ENCODE measurements at places on chromosomes 13 and 19.

- no peak for DNase-seq
Observed at GRCh38 chr19:27993619-27994570, 1219.1 kb downstream of the UQCRFS1 start.

- DNase-seq: no peak
Observed at GRCh38 chr19:13190781-13191540, 40.8 kb downstream of the IER2 start.

DNA sequence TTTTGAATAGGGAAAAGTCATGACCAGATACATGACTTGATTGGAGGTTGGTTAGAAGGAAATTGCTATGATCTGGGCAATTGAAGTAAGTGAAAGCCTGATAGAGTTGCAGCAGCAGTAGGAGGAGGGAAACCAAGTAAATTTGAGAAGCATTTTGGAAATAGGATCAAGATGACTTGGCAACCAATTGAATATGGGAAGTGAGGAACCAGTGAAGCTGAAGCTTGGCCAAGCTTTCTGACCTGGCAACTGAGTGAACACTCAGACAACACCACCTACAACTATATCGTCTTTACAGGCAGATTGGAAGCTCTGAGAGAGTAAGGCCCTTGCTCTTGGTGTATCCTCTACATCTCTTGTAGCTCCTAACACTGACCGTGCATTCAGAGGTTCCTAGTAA is 16.2 kb upstream of the KATNAL1 start:
- DNase-seq: no peak

DNA sequence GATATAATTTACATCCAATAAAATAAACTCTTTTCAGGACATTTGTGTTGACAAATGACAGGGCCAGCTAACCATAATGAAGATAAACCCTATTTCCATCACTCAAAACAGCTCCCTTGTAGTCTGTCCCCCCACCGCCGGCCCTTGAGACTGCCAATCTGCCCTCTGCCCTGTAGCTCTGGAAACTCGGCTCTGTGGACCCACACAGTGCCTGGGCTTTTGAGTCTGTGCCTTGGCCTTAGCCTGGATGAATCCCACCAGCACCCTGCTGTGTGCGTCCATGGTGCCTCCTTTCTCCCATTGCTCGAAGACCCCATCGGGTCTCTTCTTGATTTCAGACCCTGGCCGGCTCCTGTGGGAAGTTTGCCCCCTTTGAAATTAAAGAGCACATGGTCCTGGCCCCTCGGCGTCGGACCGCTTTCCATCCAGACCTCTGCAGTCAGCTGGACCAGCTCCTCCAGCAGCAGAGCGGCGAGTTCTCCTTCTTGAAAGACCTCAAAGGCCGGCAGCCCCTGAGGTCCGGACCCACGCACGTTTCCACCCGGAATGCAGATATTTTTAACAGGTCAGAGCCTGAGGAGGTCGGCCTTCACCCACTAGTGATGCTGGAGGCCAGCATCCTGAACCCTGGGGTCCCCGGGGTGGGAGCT is 26.0 kb downstream of the CHAF1A start:
- no peak for DNase-seq

GRCh38 chr13:109818886-109819285 is 32.5 kb upstream of the IRS2 start:
- no peak for DNase-seq

DNA sequence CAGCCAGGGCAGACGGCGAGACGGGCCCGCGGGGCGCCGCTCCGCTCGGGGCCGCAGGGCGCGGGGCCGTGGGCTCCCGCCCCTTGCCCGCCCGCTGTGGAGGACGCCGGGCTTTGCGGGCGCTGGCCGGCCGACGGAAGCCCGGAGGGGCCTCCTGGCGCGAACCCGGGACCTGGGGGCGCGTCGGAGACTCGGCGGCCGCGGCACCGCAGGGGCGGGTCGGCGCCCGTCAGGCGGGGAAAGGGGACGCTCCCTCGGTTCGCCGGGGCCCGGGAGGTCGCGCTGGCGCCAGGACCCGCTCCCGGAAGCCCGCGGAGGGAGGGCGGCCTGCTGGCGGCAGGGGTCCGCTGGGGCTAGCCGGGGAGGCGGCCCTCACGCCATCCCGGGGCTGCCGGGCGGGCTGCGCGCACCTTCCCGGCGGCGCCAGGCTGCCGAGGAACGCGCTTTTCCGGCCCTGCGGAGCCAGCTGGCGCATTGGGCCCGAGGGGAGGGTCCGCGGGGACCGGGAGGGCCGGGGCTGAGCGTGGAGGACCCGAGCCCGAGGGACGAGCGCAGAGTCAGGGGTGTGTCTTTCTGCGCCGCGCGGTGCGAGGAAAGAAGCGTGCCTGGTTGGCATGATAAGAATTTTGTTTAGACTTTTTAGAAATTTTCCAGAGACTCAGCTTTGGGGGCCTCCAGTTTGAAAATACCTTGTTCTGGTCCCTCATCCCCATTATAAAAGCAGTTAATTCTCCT is 511 bp downstream of the GARRE1 start:
- peak; percentile 37 for DNase-seq

DNA sequence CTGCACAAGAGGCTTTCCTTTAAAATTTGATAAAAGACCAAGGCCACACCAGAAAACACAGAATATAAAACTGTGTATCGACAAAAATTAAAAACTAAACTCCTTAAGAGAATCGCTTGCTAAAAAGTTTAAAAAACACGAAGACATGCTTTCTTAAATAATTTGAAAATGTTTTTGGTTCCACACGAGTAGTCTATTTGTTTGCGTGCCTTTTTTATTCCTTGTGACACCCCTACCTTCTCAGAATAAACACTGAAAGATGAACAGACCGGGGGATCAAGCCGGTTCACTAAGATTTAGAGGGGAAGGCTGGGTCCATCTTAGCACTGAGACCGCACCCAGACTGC is 256.4 kb upstream of the STARD13 start:
- DNase-seq: no peak

DNA sequence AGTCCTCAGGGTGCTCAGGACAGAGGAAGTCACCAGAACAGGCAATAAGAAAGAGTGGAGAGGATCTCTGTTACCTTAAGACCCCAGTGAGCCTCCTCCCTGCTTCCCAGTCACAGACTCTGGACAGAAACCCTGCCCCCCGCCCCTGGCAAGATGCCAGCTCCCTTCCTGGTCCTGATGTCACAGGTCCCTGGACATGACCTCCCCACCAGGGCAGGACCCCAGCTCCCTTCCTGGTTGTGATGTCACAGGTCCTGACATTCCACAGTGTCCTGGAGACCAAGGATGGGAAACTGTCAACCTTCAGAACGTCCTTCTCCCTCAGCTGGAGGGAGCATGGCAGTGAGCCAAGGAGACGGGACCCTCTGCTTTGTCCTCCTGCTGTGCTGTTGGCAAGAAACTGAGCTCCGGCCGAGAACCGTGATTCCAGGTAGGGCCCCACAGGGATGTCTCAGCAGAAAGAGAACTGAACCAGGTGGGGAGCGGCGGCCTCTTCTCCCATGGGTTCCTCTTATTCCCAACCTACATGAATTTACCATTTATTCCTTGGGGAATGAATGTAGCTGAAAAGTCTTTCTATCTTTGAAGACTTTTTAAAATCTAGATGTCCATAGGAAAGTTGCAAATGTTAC is at the start of gene SPACA7:
SPACA7 (plus strand) TSS at position 306 of the 632 bp plus-strand sequence; CDS start at position 337, 31 bp downstream.
- DNase-seq: no peak

DNA sequence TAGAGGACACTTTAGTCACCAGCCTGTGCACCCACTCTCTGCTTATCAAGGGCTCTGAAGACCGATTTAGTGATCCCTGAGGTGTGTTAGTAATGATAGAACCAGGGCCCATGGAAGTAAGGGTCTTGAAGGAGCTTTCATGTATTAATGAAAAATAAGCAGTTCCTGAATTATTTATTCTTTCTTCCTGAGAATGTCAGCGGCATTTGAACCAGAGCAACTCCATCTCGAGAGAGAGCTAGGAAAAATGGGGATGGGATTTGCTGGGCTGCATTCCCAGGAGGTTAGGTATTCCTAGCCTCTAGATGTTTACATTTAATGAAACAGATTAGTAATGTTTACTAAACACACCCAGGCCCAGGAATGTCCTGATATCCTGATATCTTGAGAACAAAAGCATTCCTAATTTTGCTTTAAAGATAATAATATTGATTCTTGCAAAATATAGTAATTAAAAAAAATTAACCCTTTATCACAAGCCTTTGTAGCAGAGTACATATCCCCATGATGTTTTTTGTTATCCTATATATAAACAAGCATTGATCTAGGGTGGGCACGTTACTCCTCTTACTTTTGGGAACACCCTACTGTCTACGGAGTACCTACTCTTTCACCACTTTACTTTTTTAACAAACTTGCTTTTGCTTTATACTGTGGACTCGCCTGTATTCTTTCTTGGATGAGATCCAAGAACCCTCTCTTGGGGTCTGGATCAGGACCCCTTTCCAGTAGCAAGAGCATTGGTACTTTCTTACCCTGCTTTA is 63.1 kb downstream of the COG3 start:
- DNase-seq: peak; percentile 13

GRCh38 chr19:54333586-54334298 is 5.2 kb downstream of the LILRA4 start:
- DNase-seq: no peak

- DNase-seq: peak; percentile 70
Observed at GRCh38 chr19:47765523-47766358, 12.8 kb upstream of the SELENOW start.

- DNase-seq: no peak
Observed at GRCh38 chr19:19588546-19588945, 29.9 kb downstream of the PBX4 start.

GRCh38 chr13:20016649-20017364 is 58.3 kb downstream of the ZMYM2 start:
- DNase-seq: no peak

DNA sequence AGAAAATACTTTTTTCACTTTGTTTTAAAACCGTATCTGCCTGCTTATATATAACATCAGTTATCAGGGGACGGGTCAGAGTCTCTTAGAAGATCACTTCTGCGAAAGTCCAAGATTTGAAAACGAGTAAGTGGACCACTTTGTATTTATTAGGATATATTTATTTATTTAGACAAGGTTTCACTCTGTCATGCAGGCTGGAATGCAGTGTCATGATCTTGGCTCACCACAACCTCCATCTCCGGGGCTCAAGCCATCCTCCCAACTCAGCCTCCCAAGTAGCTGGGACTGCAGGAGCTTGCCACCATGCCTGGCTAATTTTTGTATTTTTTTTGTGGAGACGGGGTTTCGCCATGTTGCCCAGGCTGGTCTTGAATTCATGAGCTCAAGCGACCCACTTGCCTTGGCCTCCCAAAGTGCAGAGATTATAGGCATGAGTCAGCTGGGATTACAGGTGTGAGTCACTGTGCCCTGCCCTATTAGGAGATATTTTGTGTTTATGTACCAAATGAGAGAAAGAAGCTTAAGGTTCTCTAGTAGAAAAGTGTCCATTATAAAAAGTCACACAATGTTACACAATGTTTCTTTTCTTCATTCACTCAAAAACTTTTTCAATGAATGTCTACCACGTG is 39.5 kb downstream of the RASL11A start:
- peak; percentile 22 for DNase-seq

DNA sequence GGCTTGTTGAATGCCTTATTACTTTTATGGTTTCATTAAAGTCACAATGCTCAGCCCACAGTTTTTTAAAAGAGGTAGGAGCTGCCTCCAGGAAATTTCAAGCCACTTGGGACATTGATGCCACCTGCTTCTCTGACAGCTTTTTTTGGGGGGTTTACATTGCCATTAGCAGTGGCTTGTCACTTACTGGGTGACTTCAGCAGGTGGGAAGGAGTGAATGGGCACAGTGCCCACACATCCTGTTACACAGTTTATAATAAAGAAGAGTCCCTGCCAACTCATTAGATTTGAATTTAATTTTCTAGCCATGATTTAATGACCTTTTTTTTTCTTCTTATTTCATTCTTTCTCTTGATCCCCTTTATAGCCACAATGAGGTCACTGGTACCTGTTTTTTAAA is 61.0 kb downstream of the NHLRC3 start:
- DNase-seq: no peak

DNA sequence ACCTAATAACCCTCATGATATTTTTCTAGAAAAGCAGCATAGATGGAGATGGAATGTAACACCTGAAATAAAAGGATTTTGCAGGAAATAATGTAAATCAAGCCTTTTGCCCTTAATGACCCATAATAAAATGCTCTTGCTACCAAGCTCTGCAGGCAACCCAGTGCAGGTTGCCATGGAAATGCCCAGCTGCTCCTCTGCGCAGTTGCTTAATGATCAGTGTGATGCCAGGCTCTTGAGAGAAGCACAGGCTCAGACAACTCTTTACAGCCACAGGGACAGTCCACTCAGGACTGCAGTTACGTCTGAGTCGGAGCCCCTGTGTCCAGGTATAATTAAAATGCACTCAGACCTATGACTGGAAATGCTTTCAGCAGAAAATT is 165.5 kb downstream of the LACC1 start:
- no peak for DNase-seq

DNA sequence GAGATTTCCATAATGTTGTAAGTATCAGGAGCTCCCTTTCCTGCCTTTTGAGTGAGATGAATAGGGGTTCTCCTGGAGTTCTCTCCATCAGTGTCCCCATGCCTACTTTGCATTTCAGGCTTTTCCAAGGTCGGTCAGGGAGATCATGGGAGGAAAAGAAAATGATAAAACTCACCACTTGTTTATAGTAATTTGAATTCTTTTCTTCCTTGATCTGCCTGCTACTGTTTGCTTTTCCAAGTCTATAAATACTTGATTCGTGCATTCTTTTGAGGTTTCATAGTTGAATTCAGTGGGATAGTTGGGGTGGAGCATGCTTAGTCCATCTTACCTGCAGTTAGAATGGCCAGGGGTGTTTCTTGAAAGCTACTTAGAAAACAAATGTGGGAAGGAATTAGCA is 51.5 kb downstream of the PCCA start:
- peak; percentile 21 for DNase-seq

DNA sequence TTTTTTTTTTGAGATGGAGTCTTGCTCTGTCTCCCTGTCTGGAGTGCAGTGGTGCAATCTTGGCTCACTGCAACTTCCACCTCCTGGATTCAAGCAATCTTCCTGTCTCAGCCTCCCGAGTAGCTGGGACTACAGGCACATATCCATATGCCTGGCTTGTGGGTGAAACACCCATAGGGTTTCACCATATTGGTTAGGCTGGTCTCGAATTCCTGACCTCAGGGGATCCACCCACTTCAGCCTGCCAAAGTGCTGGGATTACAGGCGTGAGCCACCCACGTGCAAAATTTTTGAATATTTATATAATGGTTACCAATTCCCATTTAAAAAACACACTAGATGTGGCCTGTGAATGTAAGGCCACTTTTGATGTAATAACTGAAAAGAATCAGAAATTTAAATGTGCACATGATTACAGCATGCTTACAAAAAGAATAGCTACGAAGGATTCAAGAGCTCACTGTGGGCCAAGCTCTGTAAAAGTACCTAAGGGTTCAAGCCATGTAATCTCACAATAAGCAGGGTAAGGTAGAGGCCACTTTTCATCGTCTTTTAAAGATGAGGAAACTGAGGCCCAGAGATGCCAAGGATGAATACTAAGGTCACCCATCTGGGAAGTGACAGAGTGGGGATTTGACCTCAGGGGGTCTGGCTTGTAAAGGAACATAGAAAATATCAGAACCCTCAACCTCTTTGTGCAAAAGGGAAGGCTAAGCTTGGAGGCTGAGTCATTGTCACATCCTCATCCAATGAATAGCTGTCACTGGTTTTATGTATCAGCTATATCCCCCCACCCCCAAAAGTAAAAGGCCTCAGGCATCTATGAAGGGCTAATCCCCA is 17.8 kb downstream of the TNFSF14 start:
- no peak for DNase-seq

GRCh38 chr13:31029102-31029501 is 96.6 kb downstream of the TEX26 start:
- DNase-seq: no peak

Measured in choroid plexus epithelial cell (primary cell).